Pulmonary artery endothelial cell (primary cell): ENCODE measurements at places on chromosomes 1 and 21.
A peak's percentile ranks its signal among the peaks of the same experiment; 100 is the strongest.

DNA sequence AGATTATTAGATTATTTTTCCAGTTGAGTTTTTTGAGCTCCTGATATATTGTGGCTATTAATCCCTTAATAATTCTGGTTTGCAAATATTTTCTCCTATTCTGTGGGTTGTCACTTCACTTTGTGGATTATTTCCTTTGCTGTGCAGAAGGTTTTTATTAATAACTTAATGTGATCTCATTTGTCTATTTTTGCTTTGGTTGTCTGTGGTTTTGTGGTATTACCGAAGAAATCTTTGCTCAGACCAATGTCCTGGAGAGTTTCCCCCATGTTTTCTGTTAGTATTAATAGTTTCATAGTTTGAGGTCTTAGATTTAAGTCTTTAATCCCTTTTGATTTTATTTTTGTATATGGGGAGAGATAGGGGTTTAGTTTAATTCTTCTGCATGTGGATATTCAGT lies 7.1 kb upstream of the TBX19 start:
- no peak for DNase-seq

DNA sequence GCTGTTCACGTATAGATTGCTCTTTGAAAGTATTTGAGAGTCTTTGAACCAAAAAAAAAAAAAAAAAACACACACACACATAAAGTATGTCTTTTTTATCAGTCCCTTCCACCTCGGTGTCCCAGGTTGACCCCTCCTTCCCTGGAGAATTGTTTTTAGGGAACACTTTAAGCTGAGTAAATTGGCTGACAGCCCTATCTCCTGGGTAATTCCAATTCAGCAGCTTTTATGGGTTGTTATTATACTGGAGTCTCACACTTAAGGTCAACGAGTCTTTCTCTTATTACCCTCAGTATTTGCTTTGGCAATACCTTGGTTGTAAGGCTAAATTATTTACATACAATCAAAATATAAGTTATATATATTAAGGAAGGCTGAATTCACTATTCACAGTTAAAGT lies 69.4 kb downstream of the SLC30A10 start:
- no peak for DNase-seq

DNA sequence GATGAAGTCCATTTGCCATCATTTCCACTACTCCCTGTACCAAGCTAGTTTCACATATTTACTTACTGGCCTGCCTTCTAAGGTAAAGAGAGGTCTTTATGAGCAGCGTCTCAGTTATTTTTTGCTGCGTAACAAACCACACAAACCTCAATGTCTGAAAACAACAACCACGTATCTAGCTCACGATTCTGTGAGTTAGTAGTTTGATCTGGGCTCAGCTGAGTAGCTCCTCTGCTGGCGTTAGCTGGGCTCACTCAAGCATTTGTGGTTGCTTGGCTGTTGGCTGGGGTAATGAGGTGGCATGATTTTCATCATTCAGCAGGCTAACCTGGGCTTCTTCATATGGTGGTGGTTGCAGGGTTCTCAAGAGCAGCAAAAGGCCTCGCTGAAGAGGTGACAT lies 225.4 kb downstream of the FOXD2 start:
- no peak for DNase-seq

DNA sequence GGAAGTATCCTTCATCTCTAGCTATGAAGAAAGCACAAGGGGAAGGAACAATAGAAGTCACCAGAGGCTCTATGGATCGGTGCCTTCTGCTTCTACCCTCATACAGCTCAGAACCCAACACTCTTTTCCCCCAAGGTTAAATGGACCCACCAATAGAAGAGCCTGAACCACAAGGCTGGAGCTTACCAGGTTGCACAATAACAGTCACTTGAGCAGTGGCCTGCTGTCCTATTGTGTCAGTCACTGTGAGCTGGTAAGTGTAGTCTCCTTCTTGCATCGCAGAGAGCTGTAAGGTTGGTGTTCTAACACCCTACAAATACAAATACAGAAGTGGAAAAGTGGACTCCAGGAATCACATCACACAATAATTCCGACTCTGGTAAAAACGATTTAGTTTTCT lies 103.0 kb downstream of the KIAA0319L start:
- no peak for DNase-seq

GRCh38 chr1:172043900-172044299 lies 202.6 kb downstream of the DNM3 start:
- DNase-seq = no peak

DNA sequence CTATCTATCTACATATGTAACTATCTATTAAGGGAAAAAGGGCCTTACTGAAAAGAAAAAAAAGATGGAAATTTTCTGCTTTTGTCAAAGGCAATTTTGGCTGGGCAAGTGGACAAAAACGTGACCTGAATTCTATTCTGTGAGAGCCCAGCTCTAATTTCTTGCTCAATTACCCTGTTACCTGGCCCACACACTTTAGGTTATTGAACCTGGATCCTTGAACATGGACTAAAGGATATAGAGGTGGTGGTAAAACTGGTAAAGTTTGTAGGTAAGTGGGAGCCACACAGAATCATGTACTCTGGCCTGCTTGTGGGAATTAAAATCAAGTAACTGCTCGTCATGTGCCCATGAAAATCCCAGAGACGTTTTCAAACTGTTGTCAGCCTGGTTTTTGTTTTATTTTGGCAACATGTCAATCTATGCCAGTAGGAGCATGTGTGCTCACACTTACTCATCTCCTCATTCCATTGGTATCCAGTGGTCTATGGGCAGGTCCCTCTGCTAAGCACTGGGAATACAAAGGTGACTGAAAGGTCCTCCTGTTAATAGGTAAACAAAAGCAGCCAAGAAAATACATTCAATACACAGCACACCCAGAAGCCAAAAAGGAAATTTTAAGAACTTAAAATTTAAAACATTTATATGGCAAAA lies 113.7 kb upstream of the WARS2 start:
- no peak for DNase-seq

GRCh38 chr1:182426442-182427430 lies 23.2 kb upstream of the RGSL1 start:
- no peak for DNase-seq

DNA sequence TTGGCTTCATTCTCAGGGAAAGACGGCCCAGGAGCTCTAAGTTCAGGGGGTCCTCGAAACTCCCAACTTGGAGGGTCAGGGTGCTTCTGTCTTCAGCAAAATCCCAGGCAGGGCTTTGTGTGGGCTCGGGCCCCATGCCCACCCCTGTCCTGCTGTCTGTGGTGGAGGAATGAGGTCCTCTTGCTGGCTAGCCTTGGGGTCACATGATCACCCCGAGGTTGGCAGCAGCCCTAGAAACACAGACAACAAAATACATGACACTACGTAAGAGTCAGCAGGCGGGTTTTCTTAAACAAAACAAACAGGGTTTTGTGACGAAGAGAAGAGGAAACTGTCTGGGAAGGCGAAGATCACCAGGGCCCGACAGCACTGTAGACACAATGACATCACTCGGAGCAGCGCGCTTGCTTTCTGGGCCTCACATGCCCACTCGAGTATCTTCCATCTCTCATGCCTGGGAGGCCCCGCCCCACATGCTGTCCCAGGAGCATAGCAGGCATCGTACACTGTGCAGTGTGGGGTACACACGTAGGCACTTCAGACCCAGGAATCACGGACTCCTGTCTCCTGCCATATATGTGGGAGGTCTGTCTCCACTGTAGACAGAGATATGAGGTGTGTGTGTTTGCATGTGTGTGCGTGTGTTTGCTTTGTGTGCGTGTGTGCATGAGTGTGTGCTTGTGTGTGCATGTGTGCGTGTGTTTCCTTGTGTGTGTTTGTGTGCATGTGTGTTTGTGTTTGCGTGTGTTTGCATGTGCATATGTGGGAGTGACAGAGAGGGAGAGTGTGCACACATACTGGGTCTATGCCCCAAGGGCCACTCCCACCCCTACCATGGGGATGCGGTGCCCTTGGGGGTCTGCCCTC lies 94.7 kb downstream of the SIK1 start:
- DNase-seq = peak; percentile 88
